ENCODE measurements at places on chromosomes 11 and 22.

- DNase-seq: no peak
Observed at GRCh38 chr11:88353386-88353785, 15.8 kb upstream of the CTSC start.

DNA sequence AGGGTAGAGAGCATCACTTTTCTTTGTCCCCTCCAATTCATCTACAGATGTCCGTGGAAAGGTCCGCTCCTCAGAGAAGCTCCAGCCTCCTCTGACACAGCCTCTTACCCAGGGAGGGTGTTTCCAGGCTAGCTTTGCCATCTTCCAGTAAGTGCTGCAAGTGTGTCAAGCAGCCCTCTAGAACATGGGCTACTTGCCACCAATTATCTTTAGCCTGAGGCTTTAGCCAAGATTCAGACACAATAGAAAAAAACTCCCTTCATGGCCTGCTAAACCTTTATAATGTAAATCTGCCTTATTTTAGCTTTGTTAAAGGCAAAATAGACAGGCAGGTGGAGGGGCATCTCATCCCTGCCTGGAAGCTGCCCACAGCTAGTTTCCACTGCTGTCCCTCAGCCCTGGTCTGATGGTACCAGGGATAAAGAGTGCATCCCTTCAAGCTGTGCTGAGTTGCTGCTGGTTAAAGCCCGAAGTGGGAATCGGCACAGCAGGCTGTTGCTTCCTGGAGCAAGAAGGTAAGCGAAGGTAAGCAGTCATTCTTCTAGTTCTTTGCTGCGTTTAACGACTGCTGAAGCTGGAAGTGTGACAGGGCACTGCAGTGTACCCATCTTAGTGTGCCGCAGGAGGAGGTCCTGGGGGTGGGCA, 190.1 kb upstream of the E2F8 start:
- no peak for DNase-seq

DNA sequence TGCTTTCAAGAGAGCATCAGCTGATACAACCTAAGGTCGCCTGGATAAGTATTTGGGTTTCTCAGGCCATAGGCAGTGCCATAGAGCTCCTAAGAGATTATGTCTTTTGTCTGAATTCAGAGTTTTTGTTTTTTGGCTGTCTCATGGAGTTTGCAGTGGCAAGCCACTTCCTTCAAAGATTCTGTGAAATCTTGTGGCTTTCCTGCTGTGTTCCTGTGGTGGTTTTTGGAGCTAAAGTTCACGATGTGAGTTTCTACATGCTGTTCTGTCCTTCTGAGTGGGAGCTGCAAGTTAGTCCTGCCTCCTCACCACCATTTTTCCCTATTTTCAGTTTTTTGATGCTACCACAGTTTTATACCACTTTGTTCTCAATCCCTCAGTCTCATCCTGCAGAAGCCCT, 111.4 kb downstream of the COMMD9 start:
- no peak for DNase-seq

DNA sequence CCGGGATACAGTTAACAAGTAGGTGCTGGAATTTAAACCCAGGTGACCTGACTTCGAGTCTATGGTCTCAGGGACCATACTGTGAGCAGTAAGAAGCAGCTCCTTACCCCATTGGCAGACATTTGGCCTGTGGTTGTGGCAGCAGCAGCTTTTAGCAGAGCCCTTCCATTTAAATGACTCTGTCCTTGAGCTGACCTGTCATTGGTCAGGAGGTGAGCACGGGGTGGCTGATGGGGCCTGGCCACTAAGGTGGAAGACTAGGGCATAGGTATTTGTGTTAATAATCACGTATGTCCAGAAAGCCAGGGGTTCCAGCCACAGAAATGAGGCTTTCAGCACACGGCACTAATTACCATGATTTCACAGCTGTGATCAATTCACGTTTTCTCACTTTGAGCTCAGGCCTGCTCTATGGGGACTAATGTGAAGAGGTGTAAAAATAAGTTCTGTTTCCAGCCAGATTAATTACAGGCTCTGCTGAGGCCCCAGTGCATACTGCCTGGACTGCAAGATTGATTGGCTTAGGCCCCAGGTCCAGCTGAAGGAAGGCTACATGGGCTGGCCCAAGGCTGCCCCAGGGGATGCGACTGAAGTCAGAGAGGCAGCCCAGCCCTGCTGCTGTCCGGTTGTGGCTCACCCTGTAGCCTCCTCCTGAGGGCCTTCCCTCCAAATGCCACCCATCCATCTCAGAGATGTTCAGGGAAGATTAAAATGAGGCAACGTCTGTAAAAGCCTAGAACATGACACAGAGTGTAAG, 76.0 kb downstream of the FDX1 start:
- DNase-seq: no peak

DNA sequence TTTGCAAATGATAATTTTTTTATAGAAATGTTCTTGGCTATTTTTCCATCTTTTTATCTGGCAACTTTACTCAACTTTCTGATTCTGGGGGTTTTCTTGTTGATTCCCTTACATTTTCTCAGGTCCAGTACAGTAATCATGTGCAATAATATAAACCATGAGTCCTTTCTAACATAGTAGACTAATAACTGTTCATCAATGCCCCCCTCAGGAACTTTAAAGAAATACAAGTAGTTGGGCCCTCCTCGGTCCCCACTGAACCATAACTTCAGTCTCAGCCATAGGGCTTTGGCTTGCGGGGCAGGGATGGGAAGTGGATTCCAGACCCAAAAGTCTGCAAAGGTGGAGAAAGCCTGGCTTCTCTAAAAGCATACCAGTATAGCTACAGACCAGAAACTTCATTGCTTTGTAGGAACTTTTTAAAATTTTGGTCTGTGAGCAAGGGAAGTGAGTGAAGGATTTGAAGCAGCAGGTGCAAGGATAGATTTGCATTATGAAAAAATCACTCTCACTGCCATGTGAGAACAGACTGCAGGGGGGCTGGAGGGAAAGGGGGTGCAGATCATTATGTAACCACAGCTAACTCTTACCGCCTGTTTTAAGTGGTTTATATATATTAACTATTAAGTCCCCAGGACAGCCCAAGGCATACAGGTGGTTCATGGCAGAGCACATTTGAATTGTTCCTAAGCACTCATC, 10.4 kb upstream of the TUB start:
- peak; percentile 70 for DNase-seq

GRCh38 chr11:84794663-84795443, 832.3 kb downstream of the DLG2 start:
- no peak for DNase-seq

- DNase-seq: no peak
Observed at GRCh38 chr22:45816776-45817175, 145.1 kb downstream of the ATXN10 start.

DNA sequence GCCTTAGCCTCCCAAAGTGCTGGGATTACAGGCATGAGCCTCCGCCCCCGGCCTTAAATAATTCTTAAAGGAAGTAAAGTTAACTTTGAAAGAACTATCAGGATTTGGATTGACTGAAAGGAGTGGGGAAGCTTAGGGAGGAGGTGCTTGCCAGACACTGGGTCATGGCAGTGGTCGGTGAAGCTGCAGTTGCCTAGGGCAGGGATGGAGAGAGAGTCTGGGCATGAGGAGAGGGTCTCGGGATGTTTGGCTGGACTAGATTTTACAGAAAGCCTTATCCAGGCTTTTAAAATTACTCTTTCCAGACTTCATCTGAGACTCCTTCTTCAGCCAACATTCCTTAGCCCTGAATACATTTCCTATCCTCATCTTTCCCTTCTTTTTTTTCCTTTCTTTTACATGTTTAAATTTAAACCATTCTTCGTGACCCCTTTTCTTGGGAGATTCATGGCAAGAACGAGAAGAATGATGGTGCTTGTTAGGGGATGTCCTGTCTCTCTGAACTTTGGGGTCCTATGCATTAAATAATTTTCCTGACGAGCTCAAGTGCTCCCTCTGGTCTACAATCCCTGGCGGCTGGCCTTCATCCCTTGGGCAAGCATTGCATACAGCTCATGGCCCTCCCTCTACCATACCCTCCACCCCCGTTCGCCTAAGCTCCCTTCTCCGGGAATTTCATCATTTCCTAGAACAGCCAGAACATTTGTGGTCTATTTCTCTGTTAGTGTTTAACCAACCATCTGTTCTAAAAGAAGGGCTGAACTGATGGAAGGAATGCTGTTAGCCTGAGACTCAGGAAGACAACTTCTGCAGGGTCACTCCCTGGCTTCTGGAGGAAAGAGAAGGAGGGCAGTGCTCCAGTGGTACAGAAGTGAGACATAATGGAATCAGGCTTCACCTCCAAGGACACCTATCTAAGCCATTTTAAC, at the start of gene NNMT:
Gene NNMT, plus strand, starts transcription at position 724 of the 929 bp plus-strand sequence. Its CDS starts 158 bp downstream, at position 882.
- no peak for DNase-seq

DNA sequence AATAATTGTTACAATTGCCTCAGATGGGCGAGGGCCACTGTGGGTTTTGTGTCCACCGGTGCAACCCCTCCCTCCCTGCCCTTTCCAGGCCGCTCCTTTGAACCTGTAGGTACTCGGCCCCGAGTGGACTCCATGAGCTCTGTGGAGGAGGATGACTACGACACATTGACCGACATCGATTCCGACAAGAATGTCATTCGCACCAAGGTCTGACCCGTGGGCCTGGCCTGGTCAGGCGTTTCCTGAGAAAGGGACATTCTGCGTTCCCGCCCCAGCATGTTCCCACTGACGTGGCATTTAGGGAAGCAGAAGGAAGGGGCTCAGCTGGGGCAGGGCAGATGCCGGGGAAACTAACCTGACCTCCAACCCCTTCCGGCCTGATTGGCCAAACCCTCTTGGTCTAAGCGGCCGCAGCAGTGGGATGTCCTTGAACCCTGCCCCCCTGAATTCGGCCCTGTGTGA, 10.1 kb downstream of the SIDT2 start:
- no peak for DNase-seq

- peak; percentile 27 for DNase-seq
Observed at GRCh38 chr11:113532697-113533424, 57.7 kb upstream of the DRD2 start.

DNA sequence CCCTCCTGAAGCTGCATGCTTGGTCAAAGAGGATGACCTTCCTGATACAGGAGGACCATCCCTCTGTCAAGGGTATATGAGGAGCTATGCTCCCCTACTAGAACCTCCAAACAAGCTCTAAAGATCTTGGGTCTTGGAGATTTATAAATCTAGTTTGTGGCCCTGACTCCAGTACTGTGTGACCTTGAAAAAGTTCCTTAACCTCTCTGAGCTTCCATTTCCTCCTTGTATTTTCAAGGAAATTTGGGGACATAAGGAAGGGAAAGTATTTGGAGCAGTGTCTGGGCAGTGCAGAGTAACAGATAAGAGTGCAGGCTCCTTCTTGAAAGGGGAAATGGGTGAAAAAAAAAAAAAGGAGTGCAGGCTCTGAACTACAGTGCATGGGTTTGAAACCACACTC, 45.9 kb downstream of the CHRDL2 start:
- DNase-seq: no peak

DNA sequence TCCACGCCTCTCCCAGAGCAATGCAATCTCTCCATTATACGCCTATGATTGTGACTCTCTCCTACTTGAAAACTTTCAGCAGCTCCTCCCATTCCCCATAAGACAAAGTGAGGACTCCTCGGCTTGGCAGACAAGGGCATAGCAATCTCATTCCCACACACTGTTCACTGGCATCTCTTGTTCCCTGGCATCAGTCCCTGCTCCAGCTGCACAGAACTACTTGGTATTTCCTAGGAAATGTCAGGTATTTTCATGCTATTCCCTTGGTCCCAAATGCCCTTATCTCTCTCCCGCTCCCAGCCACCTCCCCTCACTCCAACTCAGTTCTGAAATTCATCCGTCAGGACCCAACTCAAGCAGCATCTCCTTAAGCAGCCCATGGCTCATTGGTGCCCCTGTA, 28.4 kb downstream of the TMPRSS5 start:
- DNase-seq: no peak

- peak; percentile 23 for DNase-seq
Observed at GRCh38 chr22:38927033-38927781, 30.2 kb upstream of the APOBEC3A start.

DNA sequence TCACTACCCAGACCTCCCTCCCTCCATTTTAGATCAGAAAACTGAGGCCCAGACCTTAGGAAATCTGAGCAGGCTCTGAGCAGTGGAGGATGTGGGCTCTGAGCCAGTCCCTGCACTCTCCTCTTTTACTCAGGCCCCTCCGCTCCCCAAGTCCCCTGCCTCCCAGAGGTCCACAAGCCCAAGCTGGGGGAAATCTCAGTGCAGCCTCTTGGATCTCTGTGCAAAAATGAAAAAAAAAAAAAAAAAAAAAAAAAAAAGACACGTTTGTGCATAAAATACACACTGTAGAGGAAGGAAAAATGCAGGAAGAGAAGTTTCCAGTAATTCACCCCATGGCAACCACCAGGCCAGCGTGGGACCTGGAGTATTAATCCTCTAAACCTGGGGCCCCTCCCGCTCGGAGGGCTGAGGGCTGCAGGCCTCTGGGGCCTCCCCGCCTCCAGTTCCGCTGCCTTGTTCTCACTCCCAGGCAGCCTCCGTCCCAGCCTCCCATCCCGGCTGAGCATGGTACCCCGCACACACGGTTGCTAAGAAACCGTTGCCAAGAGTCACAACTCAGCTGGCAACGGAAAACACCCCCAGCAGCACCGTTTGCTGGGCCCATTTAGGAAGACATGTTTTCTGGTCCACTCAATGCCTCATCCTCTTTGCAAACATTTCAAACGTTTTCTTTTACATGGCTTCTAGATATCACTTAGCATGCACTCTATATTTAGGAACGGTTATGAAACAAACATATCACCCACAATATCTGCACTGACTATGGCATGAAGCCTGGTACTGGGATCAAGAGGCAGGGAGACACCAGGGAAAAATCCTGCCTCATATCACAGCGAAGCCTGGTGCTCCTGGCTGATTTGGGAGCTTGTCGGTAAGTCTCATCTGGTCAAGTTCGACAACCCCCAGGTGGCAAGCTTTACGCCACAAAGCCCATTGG, 227.5 kb downstream of the CTTN start:
- no peak for DNase-seq

DNA sequence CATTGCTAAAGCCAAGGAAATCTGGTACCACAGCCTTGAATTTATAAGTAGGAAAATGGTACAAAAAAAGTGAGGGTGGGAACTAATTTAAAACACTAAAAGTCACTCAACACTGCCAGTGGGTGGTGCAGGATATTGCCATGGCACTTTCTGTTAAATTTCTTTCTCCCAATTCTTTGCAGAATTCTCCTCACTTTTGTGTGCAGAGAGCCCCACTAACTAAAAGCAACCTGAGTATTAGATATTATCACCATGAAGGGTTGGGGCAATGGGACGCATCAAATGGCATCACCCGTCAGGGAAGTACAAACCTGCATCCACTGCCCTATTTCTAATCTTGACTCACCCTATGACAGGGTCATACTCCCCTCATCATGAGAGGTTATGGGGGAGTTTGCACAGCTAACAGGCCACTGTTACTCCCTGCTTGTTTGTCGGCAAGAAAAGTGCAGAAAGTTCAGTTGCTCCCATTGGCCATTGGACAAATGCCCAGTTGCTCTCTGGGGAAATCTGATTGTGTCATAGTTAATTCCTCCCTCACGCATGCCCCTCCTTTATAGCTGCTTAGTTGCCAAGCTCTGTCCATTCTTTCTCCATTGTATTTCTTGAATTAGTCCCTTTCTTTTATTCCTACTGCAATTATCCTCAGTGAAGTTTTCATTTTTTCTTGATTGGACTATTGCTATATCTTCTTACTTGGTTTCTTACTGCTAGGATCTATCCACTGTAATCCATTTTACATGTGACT, 93.8 kb upstream of the BLID start:
- no peak for DNase-seq

GRCh38 chr11:83569134-83569805, 283.1 kb upstream of the CCDC90B start:
- no peak for DNase-seq

All from H54 (cell line).